ENCODE measurements at places on chromosomes 5 and 9.
A peak's percentile ranks its signal among the peaks of the same experiment; 100 is the strongest.

GRCh38 chr5:41835645-41836044, 34.6 kb downstream of the OXCT1 start:
- peak; percentile 81 for DNase-seq

DNA sequence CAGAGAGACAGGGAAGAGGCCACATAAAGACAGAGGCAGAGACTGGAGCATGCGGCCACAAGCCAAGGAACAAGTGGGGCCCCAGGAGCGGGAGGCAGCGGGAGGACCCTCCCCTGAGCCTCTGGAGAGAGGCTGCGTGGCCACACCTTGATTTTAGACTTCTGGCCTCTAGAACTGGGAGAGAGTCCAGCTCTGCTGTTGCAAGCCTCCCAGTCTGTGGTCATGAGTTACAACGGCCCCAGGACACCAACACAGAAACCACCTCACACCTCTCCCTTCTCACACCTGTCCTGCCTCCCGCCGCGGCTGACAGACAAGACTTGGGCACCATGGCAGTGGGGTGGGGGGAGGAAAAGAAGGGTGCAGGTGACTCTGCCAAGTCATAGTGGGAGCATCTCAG, 2.2 kb downstream of the INPP5E start:
- no peak for DNase-seq

GRCh38 chr9:98806394-98807035, 955 bp upstream of the GALNT12 start:
- no peak for DNase-seq

DNA sequence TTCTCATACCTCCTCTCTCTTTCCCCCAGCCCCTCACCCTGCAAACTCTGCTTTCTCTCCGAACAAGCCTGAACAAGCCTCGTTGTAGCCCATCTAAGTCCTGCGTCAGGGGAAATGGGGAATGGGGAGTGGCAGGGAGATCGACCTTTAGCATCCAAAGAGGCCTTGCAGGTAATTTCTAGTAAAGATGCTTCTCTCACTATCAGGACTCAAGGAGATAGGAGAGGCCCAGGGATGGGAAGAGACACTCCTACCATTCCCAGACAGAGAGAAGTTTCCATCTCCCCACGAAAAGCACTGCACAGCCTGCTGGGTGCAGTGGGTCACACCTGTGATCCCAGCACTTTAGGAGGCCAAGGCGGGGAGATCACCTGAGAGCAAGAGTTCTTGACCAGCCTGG, 44.4 kb upstream of the CTNNA1 start:
- DNase-seq, result no peak

DNA sequence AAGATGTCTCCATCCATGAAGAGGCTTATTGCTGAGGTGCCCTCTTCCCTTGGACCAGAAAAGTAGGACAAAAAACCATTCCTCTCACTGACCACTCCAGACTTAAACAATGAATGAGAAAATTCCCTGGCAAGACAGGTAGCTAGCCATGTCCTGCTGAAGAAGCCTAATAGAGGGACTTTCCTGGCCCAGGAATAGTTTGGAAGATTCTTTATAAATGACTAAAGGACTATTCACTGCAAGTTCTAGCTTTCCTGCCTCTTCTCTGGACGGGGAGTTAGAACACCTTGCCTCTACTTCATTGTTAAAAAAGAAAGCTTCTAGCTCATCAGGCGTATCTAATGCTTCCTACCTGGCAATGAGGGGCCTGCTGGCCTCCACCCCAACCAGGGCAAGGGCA, 153.6 kb downstream of the NR3C1 start:
- no peak for DNase-seq

DNA sequence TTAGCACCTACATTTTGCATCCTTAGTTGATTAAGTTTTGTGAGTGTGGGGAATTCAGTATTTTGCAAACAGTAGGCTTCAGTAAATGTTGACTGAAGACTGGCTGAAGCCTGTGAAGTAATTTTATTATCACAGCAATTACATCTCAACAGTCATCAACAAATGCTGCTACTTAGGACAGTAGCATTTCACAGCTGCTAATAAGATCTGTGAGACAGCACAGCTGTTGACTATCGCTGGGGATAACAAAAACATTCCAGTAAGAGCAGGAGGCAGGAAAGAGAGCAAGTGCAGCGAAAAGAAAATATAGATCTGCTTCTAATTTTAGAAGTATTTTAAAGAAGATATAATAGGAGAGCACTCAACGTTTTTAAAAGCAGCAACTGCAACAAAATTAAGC, 117.3 kb upstream of the FGF10 start:
- DNase-seq, result no peak

GRCh38 chr5:89015409-89015808, 132.4 kb upstream of the MEF2C start:
- no peak for DNase-seq

DNA sequence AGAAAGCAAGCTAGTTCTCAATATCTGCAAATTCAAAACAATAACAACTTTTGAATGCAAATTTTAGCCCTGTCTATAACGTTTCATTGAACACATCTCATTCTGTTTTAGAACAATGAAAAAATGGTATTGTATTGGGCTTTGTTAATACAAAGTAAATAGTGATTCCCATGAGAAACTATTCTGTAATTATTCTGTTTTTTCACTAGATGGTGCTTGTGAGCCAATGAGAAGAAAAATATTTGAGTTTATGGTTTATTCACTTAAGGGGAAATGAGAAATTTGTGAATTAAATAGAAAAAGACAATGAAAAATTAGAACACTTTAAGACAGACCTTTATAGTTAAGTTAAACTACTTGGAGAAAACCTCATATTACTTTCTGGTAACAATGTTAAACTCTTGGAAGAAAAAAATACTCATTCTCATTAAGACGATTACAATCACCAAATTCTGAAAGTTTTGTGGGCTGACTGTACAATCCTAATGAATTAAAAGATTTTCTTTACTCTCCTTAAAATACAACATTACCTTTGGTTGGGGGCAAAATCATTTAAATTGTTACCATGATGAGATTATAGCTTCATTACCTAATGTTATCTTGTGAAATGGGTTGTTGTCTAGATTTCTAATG, 127.0 kb downstream of the NNT start:
- peak; percentile 29 for DNase-seq

- DNase-seq, result no peak
Observed at GRCh38 chr5:159471904-159472303, 141.6 kb upstream of the IL12B start.

- DNase-seq, result no peak
Observed at GRCh38 chr5:98121036-98121936, 652.2 kb upstream of the RGMB start.

- peak; percentile 73 for DNase-seq
Observed at GRCh38 chr5:109584986-109585599, 104.6 kb upstream of the MAN2A1 start.

DNA sequence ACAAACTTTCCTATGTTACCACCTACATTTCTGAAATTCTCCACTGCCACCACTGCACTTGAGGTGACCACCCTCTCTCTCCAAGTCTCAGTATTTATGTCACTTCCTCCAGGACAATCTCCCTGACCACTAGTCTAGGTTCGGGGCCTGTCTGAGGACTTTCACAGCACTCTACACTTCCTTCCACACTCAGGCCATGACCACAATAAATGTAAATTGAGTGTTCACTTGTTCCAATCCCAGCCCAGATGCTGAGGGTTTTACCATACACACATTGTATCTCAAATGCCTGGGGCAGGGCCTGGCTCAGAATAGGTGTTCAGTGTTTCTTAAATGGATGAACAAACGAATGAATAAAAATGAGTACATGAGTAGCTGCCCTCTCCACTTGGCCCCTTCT, 26.9 kb upstream of the CCNG1 start:
- no peak for DNase-seq

All from mesenchymal stem cell (in vitro differentiated cells and primary cell).